ENCODE measurements at places on chromosomes 6 and 20.

DNA sequence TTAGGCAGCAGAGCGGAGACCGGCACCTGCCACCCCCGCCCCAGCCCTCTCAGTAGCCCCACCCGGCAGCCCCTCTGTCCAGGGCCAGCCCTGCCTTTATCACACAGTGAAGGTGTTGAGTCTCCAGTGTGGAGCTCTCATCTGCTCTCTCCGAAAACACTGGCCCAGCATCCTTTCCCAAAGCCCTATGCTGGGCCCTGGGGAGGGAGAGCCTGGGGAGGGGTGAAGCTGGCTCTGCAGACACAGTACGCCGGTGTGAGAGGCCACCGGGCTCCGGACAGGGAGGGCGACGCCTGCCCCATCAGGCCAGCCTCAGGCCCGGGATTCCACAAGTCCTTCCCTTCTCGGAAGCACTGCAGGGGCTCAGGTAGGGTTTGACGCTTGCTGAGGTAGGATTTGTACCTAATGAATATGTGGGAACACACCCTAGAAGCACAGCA, 186.9 kb downstream of the ERMARD start:
- DNase-seq = no peak

DNA sequence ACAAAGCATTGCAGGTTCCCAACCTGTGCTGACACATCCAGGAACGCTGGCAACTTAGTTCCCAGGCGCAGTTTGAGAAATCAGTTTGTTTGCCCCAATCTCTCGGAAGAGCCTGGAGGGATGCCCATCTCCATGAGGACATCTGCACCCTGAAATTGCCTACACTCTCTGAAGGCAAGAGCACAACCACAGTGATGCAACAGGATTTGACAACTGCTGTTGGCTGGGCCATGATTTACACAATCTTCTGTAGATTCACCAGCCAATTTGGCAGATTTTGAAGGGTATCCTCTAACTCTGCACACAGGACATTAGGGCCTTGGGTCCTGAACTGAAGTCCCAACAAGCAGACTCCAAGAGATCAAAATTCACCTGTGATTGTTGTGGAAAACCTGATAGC, 3.4 kb downstream of the APMAP start:
- no peak for DNase-seq

- no peak for DNase-seq
Observed at GRCh38 chr6:92267335-92267734, 1152.0 kb downstream of the EPHA7 start.

DNA sequence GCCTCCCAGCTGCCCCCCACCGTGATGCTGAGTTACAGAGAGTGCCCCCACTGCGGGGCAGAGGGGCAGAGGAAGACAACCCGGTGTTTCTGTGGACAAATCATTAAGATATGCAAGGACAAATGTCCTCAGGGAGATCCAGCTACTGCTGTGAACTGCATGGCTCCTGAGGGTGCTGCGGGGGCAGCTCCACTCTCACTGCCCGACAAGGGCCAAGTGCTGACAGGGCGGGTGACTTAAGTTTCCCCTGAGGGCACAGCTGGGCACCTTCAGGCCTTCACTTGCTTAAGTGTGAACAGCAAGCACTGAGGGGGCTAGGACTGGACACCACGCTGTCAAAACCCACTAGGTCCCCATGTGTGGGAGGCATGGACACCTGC, 26.2 kb upstream of the TCFL5 start:
- DNase-seq = no peak

- no peak for DNase-seq
Observed at GRCh38 chr20:58567437-58567836, 52.2 kb upstream of the APCDD1L start.
